Activated T-helper 1 cell treated with anti-CD3 and anti-CD28 coated beads, Interleukin-12 subunit alpha, Interleukin-12 subunit beta, Interleukin-2, Interleukin-4 antibody, amounts not matched to agents 30 ng/mL and 10 ng/mL and 1 ng/mL, durations not matched to agents 14 hours and 24 hours and 36 hours (primary cell): ENCODE measurements at places on chromosomes 7 and 10. TPM values are rescaled to one million over a fixed set of nuclear protein-coding genes. Genes with fewer than 3 reads are reported as not detected.
A peak's percentile ranks its signal among the peaks of the same experiment; 100 is the strongest.

DNA sequence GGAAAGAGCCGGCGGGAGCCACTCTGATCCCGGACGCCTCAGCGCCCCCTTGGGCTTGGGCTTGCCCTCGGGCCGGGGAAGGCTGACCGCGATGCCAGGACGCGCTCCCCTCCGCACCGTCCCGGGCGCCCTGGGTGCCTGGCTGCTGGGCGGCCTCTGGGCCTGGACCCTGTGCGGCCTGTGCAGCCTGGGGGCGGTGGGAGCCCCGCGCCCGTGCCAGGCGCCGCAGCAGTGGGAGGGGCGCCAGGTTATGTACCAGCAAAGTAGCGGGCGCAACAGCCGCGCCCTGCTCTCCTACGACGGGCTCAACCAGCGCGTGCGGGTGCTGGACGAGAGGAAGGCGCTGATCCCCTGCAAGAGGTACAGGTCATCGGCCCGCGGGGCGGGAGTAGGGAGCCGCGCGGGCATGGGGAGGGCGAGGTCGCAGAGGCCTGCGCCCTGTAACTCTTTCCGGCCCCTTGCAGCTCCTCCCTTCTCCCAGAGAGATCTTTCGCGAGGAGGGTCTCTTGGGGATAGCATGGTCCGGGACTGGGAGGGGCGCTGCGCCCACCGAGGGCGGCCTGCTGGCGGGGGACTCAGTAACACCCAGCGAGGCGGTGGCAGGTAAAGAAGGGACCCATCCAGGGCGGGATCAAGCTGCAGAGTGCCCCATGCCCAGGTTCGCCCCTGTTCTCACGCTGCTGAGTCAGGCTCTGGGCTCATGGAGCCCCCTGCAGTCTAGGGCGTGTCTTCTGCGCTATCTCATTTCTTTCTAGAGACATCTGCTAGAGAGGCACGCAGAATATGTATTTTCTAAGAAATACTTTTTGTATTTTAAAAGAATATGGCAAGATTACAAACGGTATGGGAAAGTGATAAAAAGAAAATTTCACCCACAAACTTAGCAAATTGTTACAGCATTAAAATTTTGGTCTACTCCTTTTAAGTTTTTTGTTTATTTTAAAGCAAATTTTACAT, 687 bp downstream of the EPDR1 start:
- no peak for DNase-seq

- no peak for DNase-seq
Measured at GRCh38 chr10:125936331-125936730, 40.0 kb downstream of the FANK1 start.

DNA sequence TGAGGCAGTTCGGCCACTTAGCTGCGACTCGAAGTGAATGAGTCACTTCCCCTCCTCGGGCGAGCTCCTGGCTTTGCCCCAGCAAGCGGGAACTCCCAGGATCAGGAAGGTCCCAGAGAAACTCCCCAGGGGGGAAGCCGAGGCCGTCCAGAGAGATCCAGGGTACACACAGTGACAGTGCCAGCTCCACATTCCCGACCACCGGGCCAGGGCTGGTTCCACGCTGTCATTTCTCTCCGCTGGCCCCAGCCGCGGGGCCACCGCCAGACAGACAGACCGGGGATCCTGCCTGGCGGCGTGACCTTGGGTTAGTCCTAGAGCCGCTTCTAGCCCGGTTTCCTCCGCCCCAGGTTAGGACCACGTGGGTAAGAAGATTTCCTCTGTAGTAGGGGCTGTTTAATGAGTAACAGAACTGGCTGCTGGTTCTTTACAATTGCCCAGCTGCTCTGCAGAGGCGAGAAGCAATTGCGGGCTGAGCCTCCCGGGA, 463 bp upstream of the UPP1 start:
- DNase-seq: peak; percentile 87

GRCh38 chr10:62512732-62513475, 138.7 kb downstream of the ZNF365 start:
- DNase-seq: no peak

DNA sequence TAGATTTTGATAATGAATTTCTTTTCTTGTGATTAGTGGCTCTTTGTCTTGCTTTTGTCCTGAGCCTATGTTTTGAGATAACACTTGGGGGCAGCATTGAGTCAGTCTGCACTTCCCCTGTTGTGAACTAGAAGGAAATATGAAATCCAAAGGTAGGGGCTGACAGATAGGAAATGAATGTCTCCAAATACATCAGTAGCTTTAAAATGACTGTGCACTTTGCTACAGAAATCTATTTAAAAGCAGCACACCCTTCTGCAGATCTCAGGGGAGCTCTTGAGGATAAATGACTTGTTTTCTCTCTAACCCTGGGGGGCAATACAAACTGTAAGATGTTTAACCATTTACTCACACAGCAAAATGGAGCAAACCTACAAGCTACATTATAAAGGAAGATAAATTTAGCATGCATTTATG, 176.0 kb upstream of the MYO3A start:
- DNase-seq: no peak

The ELN gene
- not detected in 2 replicates for total RNA-seq

DNA sequence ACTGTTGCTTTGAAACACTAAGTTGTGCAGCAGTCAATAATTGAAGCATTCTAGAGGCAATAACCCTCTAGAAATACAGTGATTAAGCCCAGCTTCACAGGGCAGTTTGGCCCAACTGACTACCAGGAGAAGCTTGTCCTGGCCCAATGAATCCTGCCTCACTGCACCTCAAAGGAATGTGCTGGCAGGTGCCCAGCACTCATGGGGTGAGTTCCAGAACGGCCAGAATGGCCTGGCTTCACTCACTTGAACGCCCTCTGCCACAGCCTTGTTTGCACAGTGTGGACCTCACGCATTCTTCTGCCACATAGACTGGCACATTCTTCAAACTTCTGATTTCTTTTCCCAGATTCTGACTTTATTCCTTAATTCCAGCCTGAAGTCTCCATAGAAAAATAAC, 6.6 kb upstream of the ITIH2 start:
- DNase-seq: no peak

- no peak for DNase-seq
Measured at GRCh38 chr7:25633426-25634036, 405.2 kb upstream of the NPVF start.

The FAM13C gene
- not detected in 2 replicates for total RNA-seq

The CCDC136 gene
- 10.0 and 11.1 TPM in 2 replicates for total RNA-seq
